ENCODE measurements at places on chromosomes 1 and 21.

GRCh38 chr1:82269431-82269830, 468.7 kb downstream of the ADGRL2 start:
- DNase-seq: no peak

- DNase-seq: peak; percentile 73
Measured at GRCh38 chr1:101284021-101284420, 47.2 kb downstream of the S1PR1 start.

DNA sequence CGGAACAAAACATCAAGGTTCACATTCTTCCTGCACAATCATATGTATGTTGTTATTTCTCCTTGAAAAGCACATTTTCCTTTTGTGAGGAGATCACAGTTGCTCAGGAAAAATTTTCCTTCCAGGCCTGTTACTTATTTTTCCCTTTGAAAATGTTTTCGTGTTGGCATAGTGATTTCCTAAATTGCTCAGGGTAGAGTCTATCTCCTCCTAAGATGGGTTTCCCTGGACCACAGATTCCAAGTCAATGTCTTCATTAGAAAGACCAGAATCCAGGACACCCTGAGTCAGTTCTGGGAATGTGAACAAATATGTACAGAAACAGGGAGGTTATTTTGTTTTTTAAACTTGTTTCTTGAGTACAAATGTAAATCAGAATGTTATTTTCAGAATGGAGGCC, 94.3 kb upstream of the C1orf105 start:
- no peak for DNase-seq

GRCh38 chr1:59526240-59526639, 229.3 kb downstream of the FGGY start:
- DNase-seq: no peak

DNA sequence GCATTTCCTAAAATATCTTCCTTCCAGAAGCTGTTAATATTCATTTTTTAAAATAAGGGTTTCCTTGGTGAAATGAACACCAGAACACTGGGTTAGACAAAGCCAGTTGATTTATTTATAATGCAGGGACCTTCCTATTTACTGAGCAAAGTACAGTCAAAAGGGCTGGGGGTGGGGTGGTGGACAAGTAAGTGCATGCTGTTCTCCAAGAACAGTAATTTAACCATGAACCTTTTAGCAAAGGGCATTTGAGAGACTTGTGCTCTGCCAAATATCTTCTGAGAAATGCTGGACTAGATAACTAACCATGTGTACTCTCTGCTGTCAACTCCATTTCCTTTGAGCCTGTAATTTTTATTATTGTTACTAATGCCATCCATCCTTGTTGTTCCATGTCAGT, 100.2 kb downstream of the OMA1 start:
- DNase-seq: no peak

DNA sequence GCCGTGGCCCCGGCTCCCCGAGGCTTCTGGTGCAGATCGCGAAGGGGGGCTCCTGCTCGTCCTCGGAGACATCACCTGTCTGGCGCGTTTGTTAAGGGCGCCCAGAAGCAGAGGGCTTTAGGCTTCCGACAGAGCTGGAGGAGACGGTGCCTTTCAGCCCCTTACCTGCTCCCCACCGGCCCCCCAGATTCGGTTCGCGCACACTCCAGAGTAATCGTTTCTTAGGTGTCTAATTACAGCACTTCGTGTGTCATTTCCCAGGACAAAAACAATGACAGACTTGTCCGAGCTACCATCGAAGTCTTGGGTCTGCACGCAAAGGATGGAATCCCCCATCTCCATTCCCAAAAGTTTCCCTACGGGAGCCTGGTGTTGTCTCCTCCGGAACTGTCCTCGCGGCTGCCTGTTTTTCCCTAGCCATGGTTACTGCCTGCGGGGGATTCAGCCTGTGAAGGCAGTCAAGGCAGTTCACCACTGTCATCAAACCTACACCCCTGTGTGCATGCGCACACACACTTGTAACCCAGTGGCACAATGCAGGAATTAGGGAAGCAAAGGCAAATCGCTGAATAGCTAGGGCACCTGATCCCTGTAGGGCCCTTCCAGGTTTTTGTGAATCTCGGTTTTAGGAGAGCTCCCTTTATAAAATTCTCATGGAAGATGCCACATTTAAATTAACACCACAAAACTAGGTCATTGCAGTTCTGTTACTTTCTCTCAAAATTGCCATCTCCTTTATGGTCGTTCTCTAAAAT, 738 bp upstream of the CDC42BPA start:
- no peak for DNase-seq

GRCh38 chr1:65830306-65830705, 37.6 kb downstream of the PDE4B start:
- DNase-seq: no peak

GRCh38 chr1:108055387-108055786, 90.4 kb upstream of the VAV3 start:
- no peak for DNase-seq

- DNase-seq: no peak
Measured at GRCh38 chr1:64892576-64893573, 73.5 kb downstream of the JAK1 start.

DNA sequence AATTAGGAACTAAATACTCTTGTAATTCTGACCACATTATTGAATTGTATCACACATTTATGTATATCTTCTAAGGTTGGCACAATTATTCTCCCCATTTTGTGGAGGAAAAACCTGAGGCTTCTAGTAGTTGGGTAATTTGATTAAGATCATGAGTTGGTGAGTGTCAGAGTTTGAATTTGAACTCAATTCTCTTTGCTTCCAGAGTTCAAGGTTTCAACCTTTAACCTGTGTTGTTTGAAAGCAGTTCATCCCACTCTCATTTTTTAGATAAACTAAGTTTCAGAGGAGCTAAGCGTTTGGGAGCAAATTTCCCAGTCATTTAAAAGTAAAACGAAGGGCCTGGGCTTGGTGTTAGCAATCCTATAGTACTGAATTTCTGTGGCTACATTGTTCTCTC, 293.4 kb downstream of the ADGRL2 start:
- no peak for DNase-seq

DNA sequence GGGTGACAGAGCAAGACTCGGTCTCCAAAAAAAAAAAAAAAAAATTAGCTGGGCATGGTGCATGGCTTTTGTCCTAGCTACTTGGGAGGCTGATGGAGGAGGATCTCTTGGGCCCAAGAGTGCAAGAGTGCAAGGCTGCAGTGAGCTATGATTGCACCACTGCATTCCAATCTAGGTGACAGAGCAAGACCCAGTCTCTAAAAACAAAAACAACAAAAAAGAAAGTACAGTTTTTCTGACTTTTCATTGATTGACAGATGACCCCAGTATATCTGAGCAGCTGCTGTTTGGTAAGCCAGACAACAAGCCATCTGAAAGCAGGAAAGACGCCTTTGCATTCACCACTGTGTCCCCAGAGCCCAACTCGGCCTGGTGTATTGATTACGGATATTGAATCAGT, 10.9 kb upstream of the DPT start:
- no peak for DNase-seq

DNA sequence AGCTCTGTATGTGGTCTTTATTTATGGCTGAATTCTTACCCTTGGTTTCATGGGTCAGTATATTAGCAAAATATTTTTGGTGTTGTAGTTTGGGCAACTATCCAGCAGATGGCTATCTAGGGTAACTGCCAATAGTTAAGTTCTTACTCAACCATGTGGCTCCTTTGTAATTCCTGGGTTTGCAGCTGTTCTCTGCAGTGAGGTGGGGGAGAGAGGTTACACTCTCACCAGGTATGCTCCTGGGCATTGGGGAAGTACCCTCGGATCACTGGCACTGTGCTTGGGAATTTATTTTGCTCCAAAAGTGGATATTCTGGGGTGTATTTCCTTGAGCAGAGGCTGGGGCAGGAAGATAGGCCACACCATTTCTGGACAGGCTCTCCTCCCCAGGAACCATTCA, 436.7 kb upstream of the TMPRSS15 start:
- DNase-seq: no peak

DNA sequence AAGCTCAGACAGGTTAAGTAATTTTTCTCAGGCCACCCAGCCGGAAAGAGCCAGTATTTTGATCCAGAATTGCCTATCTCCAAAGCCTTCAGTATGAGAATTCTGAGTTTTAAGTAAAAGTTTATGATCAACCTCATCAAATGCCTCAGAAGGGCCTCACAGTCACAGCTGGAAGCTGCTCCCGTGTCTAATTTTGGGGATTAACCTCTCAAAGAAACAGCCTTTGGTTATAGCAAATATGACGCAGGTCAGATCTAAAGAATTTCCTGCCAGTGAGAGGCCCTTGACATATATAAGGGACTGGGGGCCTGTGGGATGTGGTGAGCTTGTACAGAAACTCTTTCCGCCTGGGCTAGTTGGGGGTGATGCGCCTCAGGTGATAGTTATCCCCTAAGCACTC, 2.3 kb downstream of the EXTL1 start:
- DNase-seq: no peak

- no peak for DNase-seq
Measured at GRCh38 chr21:35153671-35154070, 104.6 kb upstream of the RUNX1 start.

DNA sequence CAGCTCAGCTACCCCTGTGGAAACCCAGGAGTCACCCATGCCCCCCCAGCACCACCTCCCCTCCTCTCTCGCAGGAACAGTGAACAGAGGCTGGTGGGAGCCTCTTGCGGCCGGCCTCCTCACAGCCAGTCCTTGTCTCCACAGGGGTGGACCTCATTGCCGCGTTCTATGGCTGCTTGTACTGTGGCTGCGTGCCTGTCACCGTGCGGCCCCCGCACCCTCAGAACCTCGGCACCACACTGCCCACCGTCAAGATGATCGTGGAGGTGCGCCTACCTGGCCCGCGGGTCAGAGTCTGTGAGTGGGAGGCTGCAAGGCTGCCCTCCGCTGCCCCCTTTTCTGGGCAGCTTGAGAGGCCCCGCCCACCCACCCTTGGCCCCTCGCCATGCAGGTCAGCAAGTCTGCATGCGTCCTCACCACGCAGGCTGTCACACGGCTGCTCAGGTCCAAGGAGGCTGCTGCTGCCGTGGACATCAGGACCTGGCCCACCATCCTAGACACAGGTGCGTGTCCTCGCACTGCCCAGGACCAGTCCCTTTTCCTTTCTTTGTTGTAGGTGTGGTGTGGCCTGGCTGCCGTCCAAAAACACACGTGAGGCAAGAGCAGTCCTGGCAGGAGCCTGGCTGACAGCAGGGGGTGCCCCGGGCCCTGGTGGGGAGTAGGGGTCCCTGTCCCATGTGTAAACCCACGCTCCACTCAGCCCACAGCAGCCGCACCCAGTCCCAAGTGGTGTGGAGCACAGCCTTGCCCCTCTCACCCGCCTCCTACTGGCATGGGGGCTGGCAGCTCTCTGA, 50.3 kb downstream of the S100B start:
- DNase-seq: no peak

- DNase-seq: no peak
Measured at GRCh38 chr1:166796620-166797236, 42.5 kb upstream of the POGK start.

- DNase-seq: no peak
Measured at GRCh38 chr1:117014209-117014608, 12.6 kb downstream of the CD101 start.

GRCh38 chr1:161484613-161485012, 20.6 kb upstream of the FCGR2A start:
- no peak for DNase-seq

- no peak for DNase-seq
Measured at GRCh38 chr1:10904396-10905358, 107.8 kb upstream of the TARDBP start.

DNA sequence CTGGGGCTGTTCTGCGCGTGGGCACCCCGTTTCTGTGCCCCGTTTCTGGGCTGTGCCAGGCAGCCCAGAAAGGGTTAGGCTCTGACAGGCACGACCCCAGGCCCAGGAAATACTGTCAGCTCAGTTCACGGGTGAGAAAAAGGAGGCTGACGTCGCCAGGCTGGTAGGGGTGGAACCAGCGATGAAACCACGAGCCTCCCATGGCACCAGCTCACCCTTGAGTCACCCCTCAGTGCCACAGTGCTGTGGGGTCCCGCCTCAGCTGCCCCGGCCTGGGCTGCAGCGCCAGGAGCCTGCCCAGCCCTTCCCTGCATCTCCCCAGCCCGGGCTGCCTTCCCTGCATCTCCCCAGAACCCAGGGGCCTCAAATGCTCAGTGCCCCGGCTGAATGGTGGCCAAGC, 11.5 kb downstream of the MEGF6 start:
- DNase-seq: no peak

DNA sequence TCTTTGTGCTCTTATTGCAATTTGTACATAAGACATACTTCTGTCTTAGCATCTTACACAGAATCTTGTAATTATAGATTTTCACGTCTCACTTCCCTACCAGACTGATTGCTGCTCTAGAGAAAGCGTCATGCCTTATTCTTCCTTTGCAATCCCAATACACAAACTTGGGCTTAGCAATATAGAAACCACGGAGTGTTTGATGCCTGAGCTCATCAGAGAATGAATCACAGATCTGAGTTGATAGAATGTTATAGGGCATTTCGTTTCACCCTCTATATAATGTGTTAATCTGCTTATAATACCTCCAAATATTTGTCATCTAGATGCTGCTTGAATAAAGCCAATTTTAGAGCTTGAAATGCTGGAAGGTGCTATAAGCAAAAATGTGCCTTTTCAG, 6.6 kb downstream of the FMO1 start:
- no peak for DNase-seq

GRCh38 chr1:248243204-248243603, 12.0 kb downstream of the OR2M4 start:
- peak; percentile 30 for DNase-seq

DNA sequence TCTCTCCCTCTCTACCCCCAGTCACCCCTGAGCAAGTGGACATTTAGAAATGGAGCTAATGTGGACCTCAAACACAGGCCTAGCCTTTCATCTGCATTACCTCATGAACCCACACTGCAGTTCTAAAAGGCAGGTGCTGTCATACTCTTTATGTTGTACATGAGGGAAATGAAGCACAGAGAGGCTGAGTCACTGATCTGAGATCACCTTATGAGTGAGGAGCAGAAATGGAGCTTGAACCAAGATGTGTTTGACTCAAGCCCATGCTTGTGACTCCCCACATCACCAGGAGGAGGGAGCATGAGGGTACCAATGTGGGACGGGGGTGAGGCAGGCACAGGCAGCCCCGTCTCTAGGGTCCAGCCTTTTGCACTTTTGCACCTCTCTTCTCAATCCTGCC, 702.8 kb downstream of the PTPRU start:
- DNase-seq: no peak

GRCh38 chr1:94033849-94034248, 87.1 kb downstream of the ABCA4 start:
- DNase-seq: no peak

GRCh38 chr1:171286032-171286705, 27.8 kb upstream of the FMO4 start:
- no peak for DNase-seq

GRCh38 chr1:68294367-68295066, 62.2 kb upstream of the WLS start:
- no peak for DNase-seq

GRCh38 chr1:92599184-92599583, 112.5 kb upstream of the GFI1 start:
- DNase-seq: no peak

DNA sequence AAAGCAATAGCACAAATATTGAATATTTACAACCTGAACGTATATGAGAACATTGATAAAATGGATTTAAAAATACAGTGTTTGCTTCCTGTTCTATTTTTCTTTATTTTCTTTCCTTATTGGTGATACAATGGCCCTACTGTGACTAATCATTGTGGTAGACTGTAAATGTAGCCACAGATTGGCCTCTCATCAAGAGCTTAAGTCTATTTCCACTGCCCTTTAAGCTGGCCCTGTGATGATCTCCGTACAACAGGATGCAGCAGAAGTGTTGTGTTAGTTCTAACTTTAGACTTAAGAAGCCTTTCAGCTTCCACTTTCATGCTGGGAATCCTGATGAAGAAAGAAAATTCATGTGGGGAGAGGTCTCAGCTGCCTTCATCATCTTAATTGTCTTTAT, 285.6 kb upstream of the B3GALT2 start:
- no peak for DNase-seq

- no peak for DNase-seq
Measured at GRCh38 chr1:58597076-58597475, 20.0 kb upstream of the TACSTD2 start.
